ENCODE measurements at places on chromosomes 1 and 21.

GRCh38 chr21:29091033-29091432 is 17.6 kb upstream of the CCT8 start:
- no peaks in the 10 kb centered on the region for H3K36me3 ChIP-seq
- DNase-seq, result no peak
- peak overlapping the region; percentile 72 for H3K27ac ChIP-seq
- H3K4me3 ChIP-seq, result no peak overlapping the region
- peaks cover 42% of the 10 kb centered on the region for H3K4me1 ChIP-seq
- H3K27me3 ChIP-seq, result no peaks in the 10 kb centered on the region

- no peaks in the 10 kb centered on the region for H3K27me3 ChIP-seq
- no peaks in the 10 kb centered on the region for H3K36me3 ChIP-seq
- H3K4me3 ChIP-seq, result no peak overlapping the region
- no peak for DNase-seq
These were observed 104.4 kb upstream of the DPT start for GRCh38 chr1:168833362-168833761.

DNA sequence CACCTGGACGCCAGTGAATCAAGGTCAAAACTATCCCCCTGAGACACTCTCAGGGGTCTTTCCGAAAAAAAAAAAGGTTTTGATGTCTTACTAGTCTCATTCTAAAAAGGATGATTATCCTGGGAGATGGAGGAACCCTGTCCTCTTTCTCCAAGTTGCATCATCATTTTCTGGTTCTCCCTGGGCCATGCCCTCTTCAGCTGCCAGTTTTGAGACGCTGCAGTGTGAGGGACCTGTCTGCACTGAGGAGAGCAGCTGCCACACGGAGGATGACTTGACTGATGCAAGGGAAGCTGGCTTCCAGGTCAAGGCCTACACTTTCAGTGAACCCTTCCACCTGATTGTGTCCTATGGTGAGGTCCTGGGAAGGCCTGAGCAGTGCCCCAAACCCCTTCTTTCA is 3.5 kb downstream of the FCRLA start:
- H3K4me3 ChIP-seq, result no peak overlapping the region
- H3K4me1 ChIP-seq, result no peaks in the 10 kb centered on the region
- H3K27me3 ChIP-seq, result peaks cover 14% of the 10 kb centered on the region
- no peak for DNase-seq
- H3K36me3 ChIP-seq, result no peaks in the 10 kb centered on the region

DNA sequence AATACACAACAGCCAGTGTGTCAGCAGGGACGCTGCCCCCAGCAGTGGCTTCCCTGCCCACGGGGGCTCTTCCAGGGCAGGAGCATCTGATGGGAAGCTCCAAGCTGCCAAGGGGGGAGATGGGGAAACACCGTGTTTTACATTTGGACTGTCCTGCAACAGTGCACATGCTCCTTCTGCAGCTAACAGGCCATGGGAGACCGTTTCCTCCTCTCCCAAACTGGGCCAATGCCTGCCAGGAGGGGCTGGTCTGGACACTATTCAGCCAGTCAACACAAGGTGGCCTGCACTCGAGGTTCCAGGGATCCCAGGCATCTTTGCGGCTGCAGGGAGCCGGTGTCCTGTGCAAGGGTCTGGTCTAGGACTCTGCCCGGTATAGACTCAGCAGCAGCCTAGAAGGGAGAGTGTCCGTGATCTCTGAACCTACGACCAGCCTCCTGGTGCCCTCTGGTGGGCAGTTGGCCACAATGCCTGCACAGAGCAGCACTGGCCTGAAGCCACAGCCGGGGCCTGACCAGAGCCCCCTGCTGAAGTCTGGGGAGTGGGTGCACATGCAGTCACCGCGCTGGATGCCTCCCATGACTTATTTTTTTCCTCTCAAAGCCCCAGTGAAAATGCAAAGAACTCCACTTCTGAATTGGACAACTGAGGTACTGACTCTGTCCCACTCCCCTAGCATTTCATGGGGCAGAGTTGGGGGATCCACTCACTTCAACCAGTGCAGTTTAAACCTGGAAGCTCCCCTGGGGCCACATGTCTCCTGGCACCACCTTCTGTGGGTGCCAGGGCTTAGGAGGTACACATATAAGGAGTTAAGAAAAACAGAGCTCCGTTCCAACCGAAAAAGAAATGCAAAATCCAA is 33.3 kb downstream of the RCC2 start:
- H3K27me3 ChIP-seq, result no peaks in the 10 kb centered on the region
- no peak overlapping the region for H3K4me3 ChIP-seq
- DNase-seq, result no peak
- no peak overlapping the region for H3K27ac ChIP-seq

GRCh38 chr1:12229386-12229834 is 420 bp upstream of the VPS13D start:
- H3K36me3 ChIP-seq, result no peaks in the 10 kb centered on the region
- peaks cover 2% of the 10 kb centered on the region for H3K27me3 ChIP-seq
- DNase-seq, result no peak
